HAP-1 (cell line): ENCODE measurements at places on chromosomes 7 and 10.
A peak's percentile ranks its signal among the peaks of the same experiment; 100 is the strongest.

GRCh38 chr10:91036807-91037411 is 116.0 kb upstream of the ANKRD1 start:
- DNase-seq: no peak

- DNase-seq: no peak
Observed at GRCh38 chr7:12139416-12139815, 71.7 kb upstream of the TMEM106B start.

DNA sequence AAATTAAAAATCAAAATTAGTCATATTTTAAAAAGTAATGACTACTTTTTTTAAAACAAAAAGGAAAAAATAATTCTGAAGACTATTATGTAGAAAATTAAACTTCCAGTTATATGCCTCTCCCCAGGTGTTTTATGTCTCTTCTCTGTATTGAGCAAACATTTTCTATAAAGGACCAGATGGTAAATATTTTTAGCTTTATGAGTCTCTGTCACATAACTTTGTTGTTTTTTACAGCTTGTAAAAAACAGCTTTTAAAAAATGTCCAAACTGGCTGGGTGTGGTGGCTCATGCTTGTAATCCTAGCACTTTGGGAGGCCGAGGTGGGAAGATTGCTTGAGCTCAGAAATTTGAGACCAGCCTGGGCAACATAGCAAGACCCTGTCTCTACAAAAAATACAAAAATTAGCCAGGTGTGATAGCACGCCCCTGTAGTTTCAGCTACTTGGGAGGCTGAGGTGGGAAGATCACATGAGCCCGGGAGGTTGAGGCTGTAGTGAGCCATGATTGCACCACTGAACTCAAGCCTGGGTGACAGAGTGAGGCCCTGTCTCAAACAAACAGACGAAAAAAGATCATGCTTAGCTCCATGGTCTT is 23.5 kb downstream of the GARS1 start:
- DNase-seq: no peak

- DNase-seq: no peak
Observed at GRCh38 chr10:46033602-46034011, 3.2 kb upstream of the NCOA4 start.

DNA sequence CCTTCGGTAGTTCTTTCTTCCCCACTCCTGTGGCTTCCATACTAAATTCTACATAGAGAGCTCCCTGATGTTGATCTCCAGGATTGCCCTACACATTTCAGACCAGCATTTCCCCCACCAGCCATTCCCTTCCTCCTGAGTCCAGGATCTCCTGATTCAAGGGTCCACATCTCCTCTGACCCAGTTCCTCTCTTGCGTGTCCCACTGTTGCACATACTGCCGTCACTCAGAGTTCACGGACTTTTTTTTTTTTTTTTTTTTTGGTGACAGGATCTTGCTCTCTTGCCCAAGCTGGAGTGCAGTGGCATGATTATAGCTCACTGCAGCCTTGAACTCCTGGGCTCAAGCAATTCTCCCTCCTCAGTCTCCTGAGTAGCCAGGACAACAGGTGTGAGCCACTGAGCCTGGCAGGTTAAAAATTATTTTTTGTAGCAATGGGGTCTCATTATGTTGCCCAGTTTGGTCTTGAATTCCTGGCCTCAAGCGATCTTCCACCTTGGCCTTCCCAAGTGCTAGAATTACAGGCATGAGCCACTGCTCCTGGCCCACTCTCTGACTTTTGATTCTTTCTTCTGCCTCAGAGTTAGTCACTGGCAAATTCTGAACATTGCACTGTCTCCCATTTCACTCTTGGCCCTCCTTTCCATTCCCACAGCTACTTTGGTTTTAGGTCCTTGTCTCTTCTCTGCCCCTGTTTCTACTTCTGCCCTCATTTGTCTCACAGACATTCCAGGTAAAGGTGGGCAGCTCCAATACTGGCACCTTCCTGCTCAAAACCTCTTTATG is 29.6 kb upstream of the ZRANB1 start:
- DNase-seq: no peak

DNA sequence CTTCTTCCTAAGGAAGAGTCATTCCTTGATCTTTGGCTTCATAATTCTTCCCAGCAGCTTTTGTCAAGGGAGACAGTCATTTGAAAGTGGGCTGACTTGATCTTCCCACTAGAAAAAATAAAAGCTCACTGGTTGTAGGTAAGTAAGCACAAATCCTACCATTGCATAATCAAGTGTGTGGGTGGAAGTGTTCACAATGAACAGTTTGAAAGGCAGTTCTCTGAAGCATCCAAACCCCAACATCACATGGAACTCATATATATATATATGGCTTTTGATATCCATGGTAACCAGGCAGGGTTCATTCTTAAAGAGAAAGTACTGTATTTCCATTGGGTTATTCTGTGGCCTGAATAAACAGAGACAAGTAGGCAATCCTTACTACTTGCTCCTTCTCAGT is 51.6 kb downstream of the ARMH3 start:
- DNase-seq: no peak

- DNase-seq: no peak
Observed at GRCh38 chr10:133253361-133253955, 15.8 kb downstream of the VENTX start.

GRCh38 chr10:105109164-105109563 is 468.1 kb downstream of the SORCS3 start:
- DNase-seq: no peak

DNA sequence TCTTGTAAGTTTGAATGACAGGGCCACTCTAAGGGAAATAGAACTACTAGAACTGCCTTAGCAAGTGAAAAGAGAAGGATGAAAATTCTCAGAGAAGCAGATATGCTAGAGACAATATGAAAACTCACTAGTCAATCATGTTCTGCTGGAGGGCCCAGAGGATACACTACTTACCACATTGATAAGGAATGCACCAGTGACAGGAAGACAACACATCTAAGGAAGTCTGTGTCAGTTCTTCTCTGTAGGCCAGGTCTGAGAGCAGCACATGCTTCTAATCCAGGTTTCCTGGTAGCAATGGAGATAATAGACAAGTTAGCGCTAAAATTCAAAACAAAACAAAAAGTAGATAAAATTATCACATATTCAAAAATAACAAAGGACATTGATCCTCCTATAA is 235.2 kb upstream of the AKR1E2 start:
- DNase-seq: no peak

DNA sequence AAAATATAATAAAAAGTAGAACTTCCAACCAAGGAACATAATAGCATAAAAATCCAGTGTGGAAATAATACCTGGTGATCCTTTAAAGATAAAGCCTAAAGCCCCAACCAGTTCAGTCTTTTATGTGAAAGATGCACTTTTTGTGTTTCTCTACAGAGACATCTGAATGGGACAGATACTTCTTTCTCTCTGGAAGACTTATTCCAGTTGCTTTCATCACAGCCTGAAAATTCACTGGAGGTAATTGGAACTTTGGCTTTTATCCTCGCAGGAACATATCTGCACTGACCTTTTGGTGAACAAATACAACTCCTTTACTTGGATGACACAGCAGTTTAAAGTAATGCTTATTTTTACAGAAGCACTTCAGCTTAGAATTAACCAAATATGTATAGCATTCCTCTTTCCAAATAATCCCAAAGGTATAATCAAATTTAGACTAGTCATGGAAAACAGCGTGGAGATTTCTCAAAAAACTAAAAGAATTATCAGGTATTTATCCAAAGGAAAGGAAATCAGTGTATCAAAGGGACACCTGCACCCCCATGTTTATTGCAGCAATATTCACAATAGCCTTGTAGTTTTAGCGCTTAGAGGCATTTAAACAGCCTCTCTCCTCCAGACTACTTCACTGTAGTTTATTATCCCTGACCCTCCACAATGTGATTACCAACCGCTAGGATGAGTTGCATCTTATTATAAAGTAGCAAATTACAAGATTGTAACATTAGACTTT is 16.8 kb downstream of the HNRNPA2B1 start:
- DNase-seq: no peak

DNA sequence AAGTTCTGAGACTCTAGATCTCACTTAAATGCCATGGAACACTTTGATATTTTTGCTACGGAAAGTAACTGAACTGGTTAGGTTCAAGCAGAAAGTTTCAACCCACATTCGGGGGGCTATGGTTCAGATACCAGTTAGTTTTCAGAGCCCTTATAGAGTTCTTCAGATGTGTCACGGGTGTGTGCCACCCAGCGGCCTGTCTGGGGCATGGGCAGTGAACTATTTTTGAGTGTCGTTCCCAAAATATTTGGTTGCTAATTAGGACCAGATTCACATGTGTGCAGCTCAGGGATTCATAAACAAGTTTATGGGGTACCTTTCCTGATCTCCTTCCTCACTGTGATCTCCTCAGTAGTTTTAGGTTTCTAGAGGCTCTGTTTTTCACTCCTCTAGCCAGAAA is 271.9 kb downstream of the C7orf25 start:
- DNase-seq: no peak

DNA sequence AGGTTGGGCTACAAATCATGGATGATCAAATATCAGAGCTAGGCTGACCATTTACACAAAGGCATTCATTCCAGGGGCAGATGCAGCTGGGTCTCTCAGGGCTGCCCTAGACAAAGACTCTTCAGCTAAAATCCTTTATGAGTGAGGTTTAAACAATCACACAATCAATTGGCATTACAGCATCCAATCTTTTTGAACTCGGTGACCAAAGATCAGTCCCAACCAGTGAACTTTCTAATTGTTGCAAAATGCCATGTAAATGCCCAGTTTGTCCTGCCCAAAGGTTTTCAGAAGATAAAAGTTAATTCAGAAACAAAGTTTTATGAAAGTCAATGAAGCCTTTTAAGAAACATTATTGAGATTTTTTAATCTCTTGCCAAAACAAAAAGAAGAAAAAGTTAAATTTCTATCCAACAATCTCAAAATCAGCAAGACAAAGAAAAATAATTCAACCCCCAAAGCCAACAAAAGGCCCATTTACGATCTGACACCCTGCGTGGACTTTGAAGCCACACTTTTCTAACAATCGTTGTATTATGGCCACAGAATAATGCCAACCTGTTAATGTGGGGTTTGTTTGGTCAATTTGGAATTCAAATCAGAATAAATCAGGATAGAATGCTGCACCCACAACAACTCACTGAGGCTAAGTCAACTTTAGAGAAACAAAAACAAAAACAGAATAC is 40.9 kb downstream of the GPR37 start:
- DNase-seq: peak; percentile 50

GRCh38 chr7:128946936-128947830 is 9.5 kb downstream of the IRF5 start:
- no peak for DNase-seq

- no peak for DNase-seq
Observed at GRCh38 chr7:80374321-80374720, 137.5 kb downstream of the GNAT3 start.

- no peak for DNase-seq
Observed at GRCh38 chr10:63749915-63750314, 228.7 kb downstream of the REEP3 start.

DNA sequence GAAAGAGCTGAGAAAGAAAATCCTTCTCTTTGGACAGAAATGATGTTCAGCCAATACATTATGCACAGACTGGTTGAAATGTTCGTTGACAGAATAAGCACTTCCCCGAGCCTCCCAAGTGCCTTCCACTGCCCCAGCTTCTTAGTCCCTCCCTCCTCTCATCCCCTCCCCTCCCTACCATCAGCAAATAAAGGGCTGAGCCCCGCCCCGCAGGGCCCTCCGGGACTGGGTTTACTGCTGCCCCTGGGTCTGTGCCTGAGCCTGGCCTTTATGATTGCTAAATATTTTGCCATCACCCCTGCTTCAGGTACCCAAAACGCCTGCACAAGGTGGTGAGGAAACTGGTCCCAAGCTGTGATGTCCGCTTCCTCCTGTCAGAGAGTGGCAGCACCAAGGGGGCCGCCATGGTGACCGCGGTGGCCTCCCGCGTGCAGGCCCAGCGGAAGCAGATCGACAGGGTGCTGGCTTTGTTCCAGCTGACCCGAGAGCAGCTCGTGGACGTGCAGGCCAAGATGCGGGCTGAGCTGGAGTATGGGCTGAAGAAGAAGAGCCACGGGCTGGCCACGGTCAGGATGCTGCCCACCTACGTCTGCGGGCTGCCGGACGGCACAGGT is 28.1 kb downstream of the HKDC1 start:
- no peak for DNase-seq

DNA sequence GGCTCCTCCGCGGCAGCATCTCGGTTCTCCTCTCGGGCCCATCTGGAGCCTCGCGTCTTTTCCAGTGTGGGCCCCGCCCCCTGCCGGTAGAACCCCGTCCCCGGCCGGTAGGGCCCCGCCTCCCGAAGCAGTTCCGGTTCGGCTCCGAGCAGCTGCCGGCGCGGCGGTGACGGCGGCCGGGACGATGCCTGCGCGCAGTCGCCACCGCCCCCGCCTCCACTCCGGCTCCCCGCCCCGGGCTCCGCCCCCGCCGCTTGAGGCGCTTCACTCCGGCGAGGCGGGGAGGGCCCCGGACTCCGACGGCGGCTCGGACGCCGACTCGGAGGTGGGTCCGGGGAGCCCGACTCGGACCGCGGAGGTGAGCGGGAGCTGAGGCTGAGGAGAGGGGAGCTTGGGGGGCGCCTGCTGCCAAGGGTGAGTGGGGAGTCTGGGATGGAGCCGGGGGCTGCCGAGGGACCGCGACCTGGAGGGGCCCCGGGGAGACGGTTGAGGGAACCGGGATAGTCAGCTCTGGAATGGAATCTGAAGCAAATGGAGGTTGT is at the start of gene SAMD8:
TSS of gene SAMD8 (plus strand) at position 292 of the 542 bp plus-strand sequence. CDS start 38,873 bp downstream, outside the sequence.
- DNase-seq: peak; percentile 98

DNA sequence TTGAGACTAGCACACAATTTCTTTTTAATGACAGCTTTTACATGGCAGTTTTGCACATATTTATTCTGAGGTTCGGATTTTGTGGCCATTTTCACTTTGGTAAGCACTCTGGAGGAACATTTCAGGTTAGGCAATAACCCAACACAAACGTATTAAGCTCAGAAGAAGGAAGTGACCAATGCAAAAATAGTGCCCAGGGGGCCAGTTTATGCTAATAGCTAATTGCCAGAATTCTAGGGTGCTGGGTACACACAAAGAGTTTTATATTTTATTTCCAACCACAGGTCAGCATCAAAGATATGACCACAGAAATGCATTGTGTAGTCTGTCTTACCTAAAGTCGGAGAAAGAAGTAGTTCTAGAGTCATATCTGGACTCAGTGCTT is 8.4 kb upstream of the AGR2 start:
- DNase-seq: no peak

DNA sequence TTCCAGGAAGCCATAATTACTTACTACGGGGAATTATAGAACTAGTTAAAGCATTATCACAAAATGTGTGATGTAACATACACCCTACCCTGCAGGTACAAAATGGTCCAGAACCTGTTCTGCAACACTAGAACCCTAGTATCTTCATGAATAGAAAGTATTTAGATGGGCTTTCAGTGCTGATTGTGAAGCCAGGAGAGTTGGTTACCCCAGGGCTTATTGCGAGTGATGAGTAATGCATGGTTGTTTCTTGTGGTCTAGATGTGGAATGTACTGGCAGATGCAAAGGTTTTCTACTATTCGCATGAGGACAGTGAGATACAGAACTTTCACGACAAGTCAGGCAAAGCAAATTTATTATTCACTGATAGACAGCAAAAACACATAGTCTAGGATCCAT is 33.6 kb upstream of the AGR3 start:
- DNase-seq: no peak

DNA sequence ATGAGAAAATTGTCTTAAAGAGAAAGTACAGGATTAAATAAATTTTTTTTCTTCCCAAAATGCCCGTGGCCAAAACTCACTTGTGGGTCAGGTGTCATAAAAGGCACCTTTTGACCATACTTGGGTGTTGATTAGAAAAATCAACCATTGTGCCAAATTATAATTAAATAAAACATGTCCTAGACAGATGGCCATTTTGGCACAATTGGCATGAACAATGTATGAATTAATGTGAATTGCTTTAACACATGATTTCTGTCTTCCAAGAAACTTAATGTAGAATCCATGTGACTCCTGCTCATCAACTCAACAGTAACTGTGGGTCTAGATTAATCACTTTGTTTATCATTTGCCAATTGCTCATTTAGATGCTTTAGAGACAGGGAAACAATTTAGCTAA is 64.0 kb downstream of the CSTF2T start:
- DNase-seq: no peak
